Stimulated activated CD4-positive, alpha-beta T cell treated with anti-CD3 and anti-CD28 coated beads, Interleukin-15, amount 100 ng/mL, for 1 hour (primary cell): ENCODE measurements at places on chromosomes 1 and 21.

DNA sequence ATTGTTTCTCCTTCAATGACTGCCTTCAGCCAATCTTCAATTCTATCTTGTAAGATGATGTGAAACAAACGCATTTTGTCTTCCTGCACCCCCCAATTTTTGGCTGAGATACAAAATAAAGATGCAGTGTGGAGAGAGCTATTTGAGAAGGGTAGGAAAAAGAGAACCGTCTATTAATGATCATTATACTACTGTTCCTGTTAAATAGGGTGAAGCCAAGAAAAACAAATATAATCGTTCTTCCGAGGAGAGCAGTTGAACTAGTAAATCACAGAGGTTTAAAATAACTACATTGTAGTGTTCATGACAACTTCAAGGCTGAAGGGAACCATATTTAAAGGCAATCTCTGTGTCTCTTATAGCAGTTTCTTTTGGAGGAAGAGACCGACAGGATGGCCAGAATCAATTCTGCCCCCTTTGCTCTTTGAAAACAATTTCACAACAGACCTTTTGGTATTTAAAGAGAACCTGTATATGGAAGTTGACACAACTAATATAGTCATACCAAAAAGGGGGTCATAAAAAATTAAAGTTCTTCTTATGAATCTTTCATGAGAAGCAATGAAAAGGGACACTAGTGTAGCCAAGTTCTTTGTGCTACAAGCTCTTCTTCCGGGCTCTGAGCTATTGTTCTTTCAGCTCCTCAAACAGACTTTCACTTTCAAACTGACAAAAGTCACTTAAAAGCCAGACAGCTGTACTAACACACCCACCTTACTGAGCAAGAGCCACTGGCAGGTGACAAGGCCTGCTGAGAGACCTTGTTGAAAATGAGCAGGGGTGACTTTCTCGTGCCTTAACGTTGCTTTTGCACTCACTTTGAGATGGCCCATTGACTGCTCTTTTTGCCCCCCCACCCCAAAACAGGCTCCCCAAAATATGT lies 30.9 kb downstream of the PROX1 start:
- no peak for DNase-seq

GRCh38 chr1:38814984-38815464 lies 44.5 kb downstream of the RRAGC start:
- DNase-seq: no peak

- DNase-seq: no peak
Observed at GRCh38 chr1:93338387-93339146, 7.1 kb upstream of the DR1 start.

DNA sequence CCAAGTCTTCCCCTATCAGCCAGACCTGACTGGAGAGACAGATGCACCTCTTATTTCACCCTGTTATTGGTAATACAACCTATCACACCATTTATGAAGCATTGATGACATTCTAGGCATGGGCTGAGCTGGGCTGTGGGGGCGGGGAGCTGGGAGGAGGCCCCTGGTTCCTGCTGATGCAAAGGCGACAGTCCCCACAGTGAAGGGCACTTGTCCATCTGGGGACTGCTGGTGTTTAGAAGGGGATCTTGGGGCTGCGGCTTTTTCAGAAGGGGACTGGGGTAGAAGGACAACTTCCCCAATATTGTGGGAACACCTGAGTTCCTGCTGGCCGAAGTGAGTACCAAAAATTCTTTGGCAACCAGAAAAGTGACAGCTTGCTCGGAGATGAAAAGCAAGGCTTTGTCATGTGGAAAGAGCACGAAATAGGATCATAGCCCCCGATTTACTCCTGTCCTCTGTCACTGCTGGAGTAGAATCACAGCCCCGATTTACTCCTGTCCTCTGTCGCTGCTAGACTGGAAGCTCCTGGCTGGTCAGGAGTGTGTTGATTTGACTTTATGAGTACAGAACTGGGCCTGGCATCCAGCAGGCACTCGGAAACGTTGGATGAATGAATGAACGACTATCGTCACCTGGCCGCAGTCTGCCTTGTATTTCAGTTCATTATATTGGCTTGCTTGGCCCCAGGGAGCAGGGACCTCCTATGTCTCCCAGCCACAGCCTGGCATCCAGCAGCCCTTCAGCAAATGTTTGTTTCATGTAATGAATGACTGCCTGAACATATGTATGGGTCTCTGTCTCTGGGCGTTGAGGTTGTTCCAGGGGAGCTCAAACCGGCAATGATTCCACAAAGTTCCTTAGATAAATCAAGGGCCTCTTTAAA lies 16.5 kb upstream of the ETV3L start:
- DNase-seq: no peak

DNA sequence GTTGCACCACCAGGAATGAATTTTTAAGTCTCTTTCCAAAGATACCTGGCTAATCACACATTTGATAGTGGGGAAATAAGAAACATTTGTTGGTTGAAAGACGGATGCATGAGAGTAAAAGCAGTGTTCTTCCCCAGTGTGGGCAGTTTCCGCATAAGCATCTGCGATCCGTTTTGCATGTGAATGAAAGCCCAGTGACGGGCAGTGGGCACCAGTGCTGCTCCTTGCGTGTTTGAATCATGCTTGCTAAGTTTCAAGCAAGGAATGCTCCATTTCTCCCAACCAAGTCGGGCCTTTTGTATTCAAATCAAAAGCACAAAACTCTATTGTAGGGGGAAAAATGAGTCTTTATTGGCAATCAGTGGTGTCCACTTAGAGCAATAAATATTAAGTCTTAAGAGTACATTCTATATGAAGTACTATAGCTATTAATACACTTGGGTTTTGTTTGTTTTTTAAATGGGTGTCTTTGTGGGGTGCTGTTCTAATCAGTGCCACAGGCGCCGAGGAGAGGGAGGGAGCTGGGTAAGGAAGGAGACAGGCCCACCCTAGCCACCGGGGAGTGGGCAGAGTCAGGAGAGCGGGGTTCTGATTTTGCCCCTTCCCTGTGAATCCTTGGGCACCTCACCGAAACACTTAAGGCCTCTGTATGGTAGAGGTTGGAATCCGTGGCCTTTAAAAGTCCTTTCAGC lies 750 bp upstream of the PTGFRN start:
- no peak for DNase-seq

DNA sequence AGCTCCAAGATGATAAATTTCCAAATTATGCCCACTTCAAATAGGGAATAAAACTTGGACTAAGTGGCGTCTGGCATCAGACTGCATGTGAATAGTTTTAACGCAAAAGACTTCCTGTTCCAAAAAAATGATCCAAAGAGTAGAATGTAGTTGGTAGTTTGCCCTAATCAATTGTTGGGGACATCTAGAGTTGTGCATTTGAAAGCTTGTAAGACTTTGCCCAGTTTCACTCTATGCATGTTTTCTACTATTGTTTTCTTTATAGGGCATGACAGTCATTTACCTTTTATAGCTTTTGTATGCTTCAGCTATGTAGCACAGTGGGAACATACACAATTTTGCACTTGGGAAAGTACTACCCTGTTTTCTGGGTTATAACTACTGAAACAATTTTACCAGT lies 86.0 kb downstream of the HS2ST1 start:
- DNase-seq: no peak

GRCh38 chr1:45880930-45881329 lies 77.5 kb downstream of the MAST2 start:
- DNase-seq: no peak

DNA sequence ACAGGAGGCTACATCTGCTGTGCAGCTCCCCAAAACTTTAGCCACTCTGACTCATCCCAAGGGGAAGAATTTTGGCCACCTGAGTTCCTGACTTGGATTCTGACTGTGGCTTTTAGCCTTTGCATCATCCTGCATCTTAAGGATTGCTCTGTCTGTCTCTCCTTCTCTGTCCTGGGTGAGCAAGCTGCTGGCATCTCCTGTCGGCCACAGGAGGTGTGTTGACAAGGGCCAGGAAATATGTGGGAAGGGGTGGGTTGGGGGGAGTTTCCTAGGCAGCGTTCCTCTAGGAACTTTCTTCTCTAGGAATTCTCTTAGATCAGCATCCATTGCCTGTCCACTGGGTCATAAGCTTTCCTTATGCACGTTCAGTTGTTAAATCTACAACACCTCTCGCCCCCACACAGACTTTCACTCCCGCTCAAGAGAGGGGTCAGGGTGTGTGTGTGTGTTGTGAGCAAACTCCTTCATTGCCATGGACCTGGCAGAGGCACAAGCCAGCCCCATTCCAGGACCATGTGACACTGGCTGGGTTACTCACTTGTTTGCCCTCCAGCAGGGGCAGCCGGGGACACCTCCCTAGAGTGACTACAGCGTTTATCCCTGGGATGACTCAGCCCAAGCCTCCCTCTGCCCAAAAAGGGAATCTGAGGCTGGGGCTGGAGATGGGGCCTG lies 145.0 kb upstream of the DUSP10 start:
- no peak for DNase-seq

DNA sequence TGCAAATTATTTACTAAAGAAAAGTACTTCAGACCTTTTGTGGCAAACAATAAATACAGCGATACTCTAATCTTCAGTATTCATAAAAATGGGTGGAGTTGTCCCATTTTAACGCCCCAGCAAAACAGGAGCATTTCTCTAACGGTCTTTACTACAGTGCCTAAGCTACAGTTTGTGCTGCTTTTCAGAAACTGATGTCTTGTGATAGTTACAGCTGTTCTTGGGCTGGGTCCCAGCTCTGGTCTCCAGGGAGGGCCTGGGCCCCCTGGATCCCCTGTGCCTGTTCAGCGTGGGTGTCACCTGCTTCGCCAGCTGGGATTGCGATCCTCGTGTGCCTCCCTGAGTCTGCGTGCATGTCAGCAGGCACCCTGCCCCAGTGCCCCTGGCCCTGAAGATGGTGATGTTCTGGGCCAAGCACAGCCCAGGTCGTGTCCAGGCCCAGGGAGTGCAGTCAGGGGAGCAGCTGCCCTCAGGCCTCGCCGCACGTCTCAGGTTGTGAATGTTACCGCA lies 64.0 kb upstream of the DIP2A start:
- DNase-seq: no peak

- no peak for DNase-seq
Observed at GRCh38 chr1:21344750-21345443, 54.6 kb upstream of the ECE1 start.

DNA sequence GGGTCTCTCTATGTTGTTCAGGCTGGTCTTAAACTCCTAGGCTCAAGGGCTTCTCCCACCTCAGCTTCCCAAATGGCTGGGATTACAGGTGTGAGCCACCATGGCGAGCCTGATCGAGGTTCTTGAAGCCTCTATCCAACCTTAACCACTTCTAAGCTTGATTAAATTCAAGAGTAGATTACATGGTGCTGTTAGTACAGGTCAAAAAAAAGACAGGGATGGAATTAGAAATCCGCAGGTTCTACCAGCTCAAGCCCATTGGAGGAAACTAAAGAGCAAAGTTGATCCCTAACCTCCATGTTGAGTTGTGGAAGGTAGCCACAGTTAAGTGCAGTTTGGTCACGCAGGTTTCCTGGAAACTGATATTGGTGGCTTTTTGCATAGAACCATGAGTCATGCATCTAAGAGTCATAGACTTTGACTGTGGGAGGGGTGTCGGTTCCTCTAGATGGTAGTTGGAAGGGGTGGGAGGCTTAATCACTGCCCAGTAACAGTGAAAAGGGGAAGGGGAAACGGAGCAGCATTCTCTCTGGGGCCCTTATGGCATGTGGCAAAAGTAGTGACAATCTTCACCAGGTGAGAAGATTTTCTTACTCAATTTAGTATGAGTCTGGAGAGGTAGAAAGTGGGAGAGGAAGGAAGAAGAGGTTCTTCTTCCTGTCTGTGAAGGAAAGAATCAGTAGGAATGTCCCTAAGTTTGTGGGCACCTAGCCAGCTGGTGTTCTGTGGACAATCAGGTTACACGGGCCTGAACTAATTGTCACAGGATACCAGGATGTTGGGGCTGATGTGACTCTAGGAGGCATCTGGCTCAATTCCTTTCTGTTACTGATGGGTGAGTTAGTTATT lies 7.0 kb downstream of the CD53 start:
- DNase-seq: peak; percentile 28

DNA sequence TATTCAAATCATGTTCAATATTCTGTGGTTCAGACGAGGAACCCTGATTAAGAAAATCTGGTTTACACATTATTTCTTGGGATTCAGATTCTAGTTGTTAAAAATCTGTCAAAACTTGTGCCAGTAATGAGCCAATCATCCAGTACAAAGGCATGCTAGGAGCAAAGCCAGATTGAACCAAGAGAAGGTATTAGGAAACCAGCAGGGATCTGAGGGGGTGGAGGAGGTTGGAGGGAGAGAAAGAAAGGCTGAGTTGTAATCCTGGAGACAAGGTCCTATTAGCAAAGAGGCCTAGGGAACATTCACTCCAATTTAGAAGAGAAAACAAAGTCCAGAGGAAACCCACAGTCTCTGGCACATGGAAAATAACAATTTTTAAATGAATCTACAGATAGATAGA lies 352.9 kb downstream of the LTN1 start:
- DNase-seq: no peak

- DNase-seq: no peak
Observed at GRCh38 chr1:59202455-59202854, 94.4 kb upstream of the FGGY start.
